ENCODE measurements at places on chromosomes 5 and 9. TPM values are rescaled to one million over a fixed set of nuclear protein-coding genes. Genes with fewer than 3 reads are reported as not detected.

The SLC4A9 gene
- not detected for total RNA-seq

The NOXA1 gene
- total RNA-seq: 12.0 TPM

- no peak for DNase-seq
Observed at GRCh38 chr5:176725521-176726280, 78.4 kb downstream of the TSPAN17 start.

- DNase-seq: no peak
Observed at GRCh38 chr5:1436681-1437080, 8.6 kb downstream of the SLC6A3 start.

- DNase-seq: no peak
Observed at GRCh38 chr5:172199446-172199845, 5.5 kb downstream of the EFCAB9 start.

DNA sequence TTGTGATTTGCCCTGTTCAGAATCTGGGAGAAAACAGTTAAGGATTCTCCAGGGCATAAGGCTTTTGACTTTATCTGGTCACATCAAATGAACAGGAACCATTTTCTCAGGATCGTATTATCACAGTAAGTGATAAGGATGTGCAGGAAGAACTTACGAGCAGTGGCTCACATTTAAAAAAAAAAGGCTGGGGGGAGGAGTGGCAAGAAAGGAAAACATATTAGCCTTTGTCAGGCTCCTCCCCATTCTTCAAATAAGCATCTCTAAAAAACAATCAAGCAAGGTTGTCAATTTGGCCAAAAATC, 234.3 kb upstream of the TMEM161B start:
- DNase-seq: peak; percentile 15

DNA sequence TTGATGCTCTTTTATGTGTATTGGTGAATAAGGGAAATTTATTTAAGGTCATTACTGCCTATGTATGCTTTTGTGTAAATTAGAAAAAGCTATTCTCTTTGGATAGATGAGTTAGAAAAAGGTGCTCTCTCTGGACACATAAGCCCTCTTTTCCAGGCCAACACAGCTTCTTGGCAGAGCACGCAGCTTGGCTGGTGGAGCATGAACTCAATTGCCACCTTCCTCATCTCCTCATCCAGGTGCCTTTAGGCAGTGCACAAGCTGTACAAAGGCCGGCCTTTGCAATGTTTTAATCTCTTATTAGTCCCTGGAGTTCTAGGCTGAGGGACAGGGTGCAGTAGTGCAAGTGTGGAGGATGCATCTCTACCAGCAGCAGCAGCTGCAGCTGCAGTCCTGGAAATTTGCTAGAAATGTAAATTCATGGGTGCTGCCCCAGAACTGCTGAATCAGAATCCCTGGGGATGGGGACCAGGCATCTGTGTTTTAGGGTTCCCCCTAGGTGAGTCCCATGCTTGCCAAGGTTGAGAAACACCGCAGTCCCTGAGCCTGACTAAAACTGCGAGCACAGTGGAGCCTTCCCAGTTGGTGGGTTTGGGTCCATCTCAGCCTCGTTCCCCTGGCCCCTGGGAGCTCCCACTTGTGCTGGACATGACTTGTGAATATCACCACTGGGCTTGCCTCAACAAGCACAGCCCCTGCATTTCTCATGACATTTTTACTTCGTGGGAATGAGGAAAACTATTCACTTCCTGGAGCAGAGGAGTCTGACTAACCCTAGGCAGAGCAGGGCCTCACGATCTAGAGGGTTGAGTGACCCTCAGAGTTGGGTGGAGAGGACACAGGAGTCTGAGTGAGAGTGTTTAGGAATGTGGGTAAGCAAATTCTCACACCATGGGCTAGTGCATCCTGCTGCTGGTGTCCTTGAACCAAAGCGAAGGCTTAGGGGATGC, 272.3 kb downstream of the ZSWIM6 start:
- no peak for DNase-seq
